ENCODE measurements at places on chromosomes 5 and 9.

DNA sequence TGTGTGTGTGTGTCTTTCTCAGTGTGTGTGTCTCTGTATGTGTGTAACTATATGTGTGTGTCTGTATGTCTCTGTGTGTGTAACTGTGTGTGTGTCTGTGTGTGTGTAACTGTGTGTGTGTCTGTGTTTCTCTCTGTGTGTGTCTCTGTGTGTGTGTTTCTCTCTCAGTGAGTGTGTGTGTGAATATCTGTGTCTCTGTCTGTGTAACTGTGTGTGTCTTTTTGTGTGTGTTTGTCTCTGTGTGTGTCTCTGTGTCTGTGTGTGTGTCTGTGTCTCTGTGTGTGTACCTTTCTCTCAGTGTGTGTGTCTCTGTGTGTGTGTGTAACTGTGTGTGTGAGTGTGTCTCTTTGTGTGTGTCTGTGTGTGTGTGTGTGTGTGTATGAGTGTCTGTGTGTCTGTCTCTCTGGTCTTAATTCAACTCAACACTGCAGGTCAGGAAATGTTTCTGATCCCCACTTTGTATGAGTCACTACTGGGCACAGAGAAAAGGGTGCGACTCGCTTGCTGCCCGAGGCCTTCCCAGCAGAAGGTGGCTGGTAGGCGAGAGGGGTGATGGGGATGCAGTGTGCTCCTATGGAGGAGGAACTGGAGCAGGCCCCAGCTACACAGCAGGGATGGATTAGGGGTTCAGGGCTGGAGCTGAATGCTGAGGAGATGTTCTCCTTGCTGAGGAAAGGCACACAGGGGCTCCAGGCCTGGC, 52.1 kb downstream of the NSG2 start:
- DNase-seq = no peak

- DNase-seq = no peak
Observed at GRCh38 chr9:800591-801150, 40.8 kb upstream of the DMRT1 start.

DNA sequence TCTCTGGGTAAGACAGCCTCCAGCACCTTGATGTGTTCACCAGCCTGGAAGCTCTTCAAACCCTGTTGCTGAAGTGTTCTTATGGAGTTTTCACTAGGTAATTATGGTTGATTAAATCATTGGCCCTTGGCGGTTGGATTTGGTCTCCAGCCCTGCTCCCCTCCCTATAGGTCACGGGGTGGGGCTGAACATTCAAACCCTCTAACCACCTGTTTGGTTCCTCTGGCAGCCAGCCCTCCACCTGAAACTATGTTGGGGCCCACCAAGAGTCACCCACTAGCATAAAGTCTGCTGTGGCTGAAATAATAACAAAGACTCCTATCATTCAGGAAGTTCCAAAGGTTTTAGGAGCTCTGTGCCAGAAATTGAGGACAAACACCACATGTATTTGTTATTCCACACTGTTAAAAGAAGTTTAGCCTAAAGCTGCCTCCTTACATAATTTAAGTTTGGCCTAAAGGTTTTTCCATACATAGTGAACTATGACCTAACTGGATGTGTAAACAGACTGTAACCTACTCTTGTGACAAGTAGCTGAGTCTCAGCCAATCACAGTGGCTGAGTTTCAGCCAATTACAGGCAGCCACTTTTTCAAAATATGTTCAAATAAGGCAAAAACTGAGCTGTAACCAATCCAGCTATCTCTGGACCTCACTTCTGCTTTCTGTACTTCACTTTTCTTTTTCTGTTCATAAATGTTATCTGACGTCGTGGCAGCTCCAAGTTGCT, 34.8 kb downstream of the TMEM252 start:
- DNase-seq = peak; percentile 24

- no peak for DNase-seq
Observed at GRCh38 chr5:136057401-136058038, 28.7 kb downstream of the TGFBI start.

DNA sequence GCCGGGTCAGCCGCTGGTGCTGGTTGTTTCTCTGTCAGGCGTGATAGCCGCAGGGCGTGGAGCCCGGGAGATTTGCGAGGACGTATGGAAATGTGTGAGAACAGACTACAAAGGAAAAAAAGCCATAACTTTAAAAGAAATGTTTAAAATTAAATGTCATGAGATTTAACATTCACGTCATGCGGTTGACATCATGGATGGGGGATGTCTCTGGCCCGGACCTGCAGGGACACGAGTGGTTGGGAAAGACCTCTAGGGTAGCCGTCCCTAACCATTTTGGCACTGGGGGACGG, 643 bp upstream of the RNF130 start:
- DNase-seq = no peak

GRCh38 chr9:83775932-83776331, 41.6 kb downstream of the GKAP1 start:
- DNase-seq = no peak

- DNase-seq = no peak
Observed at GRCh38 chr9:121701736-121702261, 50.4 kb downstream of the DAB2IP start.

DNA sequence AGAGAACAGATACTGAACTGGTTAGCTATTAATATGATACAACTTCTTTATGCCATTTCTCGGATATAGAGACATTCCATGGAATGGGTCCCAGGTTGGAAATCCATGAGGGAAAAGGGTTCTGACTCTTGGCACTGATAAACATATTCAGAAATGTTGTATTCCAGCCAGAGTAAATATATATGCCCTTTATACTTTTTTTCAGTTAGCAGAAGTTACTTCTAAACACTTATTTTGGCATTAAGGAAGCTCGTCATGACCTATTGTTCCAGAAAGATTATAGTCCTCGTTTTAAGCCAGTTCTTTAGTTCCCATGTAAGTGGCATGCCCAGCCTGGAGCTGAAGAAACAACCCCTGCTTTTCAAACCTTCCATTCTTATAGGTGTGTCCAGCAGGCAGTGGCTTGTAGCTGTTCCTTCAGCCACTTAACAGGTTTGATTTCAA, 181.6 kb downstream of the CD180 start:
- no peak for DNase-seq

DNA sequence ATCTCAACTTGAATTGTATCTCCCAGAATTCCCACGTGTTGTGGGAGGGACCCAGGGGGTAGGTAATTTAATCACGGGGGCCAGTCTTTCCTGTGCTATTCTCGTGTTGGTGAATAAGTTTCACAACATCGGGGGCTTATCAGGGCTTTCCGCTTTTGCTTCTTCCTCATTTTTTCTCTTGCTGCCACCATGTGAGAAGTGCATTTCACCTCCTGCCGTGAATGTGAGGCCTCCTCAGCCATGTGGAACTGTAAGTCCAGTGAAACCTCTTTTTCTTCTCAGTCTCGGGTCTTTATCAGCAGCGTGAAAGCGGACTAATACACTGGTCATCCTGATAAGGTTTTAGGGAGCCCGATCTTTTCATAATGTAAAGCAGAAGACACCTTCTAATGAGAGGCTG, 687.0 kb upstream of the FTMT start:
- DNase-seq = no peak

DNA sequence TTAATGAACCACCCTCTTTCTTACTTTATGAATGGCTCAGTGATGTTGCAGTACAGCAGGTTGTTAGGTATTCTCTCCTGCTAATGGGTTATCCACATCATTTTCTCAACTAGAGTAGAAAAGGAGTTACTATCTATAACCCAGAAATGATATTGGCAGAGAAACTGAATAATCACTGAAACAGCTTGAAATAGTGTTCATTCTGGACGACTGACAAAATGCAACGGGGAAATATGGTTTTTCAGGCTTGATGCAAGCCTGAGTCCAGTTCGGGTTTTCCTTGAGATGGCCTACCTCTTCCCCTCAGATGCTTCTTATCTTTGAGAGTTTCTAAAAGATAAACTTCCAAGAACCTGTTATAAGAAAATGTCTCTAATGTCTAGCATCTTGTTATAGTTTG, 187.3 kb downstream of the RAB3C start:
- DNase-seq = no peak

GRCh38 chr9:71763832-71764231, 4.5 kb downstream of the CEMIP2 start:
- DNase-seq = no peak

GRCh38 chr9:98485706-98486105, 223.0 kb downstream of the GABBR2 start:
- no peak for DNase-seq

- no peak for DNase-seq
Observed at GRCh38 chr5:89573345-89573744, 690.4 kb upstream of the MEF2C start.
